ENCODE measurements at places on chromosomes 11 and 22.

DNA sequence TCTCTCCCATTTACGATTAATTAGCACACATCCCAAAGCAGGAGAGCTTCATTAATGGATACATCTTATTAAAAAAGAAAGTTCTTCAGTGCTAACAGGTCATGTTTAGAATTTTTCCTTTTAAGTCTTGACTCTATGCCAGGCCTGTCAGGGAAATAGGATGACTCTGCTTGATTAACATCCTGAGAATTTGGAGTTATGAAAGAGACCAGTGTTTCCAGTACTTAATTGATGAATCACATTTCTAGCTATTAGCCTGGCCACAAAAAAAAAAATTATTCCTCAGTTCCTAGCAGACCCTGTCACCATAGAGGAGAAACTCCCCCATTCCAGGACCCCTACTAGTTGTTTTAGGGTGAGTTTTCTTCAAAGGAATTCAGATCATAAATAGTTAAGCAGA lies 23.6 kb upstream of the ME3 start:
- no peak for DNase-seq

GRCh38 chr11:118565051-118565450 lies 680 bp downstream of the IFT46 start:
- no peak for DNase-seq

GRCh38 chr11:67372321-67372992 lies 941 bp downstream of the CLCF1 start:
- DNase-seq: no peak

DNA sequence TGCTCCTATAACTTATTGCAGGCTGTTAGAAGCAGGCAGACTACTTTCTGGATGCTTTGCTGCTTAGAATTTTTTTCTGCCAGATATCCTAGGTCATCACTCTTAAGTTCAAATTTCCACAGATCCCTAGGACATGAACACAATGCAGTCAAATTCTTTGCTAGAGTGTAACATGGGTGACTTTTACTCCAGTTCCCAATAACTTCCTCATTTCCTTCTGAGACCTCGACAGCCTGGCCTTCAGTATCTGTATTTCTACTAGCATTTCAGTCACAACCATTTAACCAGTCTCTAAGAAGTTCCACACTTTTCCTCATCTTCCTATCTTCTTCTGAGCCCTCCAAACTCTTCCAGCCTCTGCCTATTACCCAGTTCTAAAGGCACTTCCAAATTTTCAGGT lies 60.4 kb upstream of the ZBED5 start:
- no peak for DNase-seq

- DNase-seq: no peak
Measured at GRCh38 chr11:116107229-116107628, 603.0 kb upstream of the CADM1 start.

- no peak for DNase-seq
Measured at GRCh38 chr11:128901653-128902514, 10.7 kb downstream of the KCNJ5 start.

DNA sequence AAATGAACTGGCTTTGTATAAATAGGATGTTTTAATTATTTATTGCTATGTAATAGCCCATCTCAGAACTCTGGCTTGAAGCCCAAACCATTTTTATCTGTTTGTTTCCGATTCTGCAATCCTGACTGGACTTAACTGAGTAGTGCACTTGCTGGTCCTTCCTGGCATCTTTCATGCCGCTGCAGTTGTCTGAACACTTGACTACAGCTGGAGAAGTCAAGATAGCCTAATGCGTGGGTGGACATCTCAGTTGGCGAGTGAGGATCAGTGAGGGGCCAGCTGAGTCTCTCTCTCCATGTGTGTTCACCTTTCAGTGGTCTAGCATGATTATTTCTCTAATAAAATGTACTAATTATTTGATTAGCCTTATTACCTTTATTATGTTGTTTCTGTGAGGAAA lies 105.8 kb downstream of the PRMT3 start:
- DNase-seq: no peak

GRCh38 chr11:78851878-78852586 lies 277.4 kb upstream of the NARS2 start:
- DNase-seq: no peak

GRCh38 chr11:17747131-17747955 lies 12.8 kb downstream of the KCNC1 start:
- no peak for DNase-seq

DNA sequence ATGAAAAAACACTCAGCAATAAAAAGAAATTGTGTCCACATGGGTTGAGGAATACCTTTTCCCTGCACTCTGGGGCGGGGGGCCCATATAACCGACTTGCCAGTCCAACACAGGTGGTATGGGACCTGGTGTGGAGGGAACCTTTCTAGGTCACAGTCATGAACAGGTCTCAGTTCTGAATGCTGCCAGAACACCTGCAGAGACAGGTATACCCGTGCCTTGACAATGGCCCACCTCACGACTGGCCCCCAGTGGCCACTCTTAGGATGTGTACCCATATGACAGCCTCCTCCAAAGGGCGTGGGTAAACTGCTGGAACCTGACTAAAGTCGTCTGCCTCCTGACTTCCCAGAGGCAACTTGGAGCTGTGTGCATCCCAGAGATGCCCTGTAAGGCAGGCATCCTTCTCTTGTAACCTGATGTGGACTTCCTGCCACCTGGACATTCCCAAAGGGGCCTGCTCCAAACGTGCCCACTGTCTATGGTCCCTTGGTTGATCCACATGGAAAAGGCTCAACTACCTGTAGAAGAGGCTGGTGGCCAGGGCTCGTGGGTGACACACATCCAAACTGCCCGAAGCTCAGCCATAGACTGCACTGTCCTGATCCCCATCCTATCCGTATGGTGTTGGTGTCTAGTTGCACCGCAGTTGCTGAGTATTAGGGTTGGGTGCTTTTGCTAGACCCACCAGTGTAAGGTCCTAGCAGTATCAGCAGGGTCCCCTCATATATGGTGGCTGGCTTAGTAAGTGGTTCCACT lies 859.3 kb downstream of the BRD1 start:
- no peak for DNase-seq

DNA sequence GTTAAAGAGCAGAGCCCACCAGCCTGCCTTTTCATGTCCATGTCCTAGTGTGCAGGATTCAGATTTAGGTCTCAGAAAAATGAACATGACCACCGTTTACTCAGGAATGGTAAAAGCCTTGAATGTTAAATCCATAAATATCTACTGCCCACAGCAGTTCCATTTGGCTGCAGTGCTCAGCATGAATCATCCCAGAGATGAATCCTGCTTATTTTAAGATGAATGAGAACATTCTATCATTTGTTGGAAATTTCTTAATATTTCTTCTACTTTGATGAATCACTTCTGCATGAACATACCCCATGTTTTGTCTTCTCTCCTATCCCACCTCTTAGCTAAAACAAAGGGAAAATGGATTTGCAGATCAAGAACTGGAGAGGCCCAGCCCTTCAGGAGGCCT lies 47.5 kb upstream of the AQP11 start:
- no peak for DNase-seq

- no peak for DNase-seq
Measured at GRCh38 chr22:38383417-38383816, 66.2 kb upstream of the CSNK1E start.

- DNase-seq: no peak
Measured at GRCh38 chr11:102534261-102534872, 3.8 kb upstream of the MMP7 start.

DNA sequence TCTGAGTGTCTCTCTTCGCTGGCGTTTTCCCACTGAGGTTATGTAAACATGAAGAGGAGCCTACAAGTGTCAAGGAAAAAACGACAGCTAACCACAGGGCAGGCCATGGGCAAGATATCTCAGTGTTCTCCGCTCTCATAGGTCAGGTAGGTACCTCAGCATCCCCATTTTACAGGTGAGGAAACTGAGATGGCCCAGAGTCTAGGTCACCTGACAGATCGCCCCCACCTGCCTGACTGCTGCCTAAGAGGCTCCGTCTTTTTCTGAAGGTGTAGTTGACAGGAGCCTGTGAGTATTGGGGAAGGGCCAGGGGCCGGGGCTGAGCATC lies 847 bp upstream of the NDUFA6 start:
- no peak for DNase-seq

DNA sequence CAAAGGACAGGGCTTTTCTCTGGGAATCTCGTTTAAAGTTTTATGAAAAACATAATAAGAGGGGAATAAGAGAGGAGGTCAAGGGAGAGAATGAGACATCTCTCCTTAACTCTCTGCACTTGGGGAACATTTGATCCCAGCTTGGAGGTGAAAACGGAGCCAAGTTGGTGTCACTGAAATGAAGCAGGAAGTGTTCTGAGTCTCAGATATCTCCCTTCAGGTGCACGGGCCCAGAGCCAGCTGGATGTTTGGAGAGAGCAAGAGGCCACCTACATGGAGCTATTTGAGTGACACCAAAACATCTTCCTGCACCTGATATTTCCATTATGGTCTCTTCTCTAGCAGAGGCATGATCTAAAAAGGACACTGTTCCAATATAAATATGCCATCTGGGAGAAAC lies 85.7 kb downstream of the BLID start:
- DNase-seq: no peak

DNA sequence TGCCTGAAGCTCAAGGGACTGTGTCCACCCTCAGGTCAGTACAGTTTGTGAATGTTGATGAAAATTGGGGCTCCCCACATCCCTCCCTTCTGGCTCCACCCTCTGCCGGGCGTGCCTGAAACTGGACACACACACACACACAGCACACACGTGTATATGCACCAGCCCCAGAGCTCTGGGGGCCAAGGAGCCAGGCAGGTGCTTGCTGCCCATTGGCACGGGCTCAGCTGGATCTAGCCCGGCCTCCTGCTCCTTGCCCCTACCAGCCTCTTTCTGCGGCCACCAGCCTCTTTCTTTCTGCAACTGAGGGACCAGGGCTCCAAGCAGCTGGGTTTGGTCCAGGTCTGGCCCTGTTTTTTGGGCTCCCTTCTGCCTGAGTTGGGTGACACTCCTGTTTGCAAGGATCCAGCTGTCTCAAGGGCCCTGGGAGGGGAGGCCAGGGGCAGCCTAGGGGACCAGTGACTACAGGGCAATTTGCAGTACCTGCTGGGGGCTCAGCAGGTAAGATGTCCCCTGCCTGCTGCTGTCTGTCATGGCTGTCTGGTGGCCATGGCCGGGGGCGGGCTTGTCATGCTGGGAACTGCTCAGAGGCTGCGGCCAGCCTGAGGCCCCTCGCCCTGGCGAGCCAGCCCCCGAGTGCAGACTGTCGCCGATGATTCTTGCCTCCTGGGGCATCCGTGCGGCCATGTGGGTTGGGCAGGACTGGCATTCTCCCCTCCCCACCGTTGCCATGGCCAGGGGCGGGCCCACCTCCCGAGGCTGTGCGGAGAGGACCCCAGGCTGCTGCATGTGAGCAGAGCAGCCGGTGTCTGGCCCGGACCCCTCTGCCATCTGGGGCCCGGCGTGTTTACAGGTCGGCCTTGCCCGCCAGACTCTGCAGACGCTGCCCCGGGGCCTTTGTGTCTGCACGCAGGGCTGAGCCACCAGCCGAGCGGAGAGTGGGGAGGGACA lies 51.5 kb upstream of the PPARA start:
- no peak for DNase-seq

DNA sequence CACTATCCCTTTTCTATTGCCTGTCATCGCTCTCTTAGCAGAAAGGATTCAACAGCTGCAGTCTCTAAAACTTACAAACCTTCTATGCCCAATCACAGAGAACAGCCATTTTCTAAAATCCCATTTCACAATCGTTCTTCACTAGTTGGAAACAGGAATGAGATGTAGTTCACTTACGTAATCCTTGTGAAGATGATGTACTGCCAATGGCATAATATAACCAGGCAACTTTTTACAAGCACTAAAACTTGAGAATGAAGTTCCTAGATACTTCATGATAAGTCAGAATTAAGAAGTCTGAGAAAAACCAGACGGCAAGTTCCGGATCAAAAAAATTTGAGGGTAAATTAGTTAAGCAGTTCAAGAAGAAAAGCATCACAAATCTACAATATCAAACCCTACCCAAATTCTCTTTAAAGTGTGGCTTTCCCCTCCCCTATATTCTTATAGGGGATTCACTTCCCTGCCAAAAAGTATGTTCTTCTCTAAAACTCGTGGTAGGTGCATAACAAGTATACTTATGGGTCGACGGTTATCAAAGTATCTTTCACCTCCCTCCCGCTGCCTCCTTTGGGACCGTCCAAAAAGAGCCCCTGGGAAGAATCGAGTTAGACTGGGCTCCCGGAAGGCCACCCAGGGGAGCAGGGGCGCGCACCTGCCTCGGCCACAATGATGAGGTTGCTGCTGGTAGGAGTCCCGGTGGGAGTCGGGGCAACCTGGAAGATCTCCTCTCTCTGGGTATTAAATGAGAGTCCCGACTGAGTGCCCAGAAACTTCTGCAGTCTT lies 666 bp downstream of the MSANTD4 start:
- no peak for DNase-seq

DNA sequence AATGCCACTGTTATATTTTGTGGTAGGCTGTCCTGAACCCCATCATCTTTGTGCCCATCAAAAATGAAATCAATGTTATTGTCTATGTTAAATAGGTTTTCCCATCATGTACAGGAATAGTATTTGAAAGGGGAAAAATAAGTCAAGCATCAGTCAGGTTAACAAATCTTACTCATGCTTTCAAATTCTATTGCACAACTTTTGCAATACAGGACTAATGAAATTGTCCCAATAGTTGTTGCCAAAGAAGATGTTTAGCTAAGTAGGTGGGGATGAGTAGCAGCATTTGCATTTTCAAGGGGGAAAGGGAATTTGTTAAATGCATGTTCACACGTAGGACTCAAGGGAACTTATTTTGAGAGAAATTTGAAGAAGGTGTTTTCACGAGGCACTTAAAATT lies 962.1 kb downstream of the JRKL start:
- no peak for DNase-seq

DNA sequence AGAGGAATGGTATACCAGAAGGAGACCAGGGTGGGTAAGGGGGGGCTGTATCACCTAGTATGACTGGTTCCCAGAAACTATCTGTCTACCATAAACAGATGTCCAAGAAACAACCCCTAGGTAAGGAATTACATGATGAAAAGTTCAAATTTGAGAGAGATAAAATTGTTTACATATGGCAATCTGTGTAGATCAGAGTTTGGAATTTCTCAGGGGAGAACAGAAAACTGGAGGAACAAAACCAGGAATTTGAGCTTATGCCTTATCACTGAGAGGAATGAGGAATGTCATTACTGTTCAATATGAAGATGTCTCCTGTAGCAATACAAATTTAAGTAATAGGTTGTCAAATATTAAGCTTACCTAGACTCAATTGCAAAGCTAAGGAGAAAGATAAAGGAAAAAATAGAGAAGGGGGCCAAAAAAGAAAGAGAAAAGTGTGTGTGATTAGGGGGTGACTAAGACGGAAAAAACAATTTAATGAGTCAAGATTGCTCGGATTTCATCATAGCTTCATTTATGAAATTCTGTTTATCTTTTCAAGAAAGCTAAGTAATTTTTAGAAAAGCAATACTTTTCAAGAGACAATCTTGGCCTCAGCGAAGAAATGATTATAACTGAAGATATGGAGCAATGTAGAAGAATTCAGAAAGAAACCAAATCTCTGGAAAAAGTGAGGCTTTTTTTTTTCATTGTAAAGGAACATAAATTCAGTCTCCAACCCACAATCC lies 117.8 kb downstream of the APOL5 start:
- no peak for DNase-seq

- no peak for DNase-seq
Measured at GRCh38 chr11:66121466-66121865, 51.4 kb downstream of the PACS1 start.

- DNase-seq: no peak
Measured at GRCh38 chr22:35496768-35497312, 43.8 kb upstream of the RASD2 start.

Measured in activated naive CD8-positive, alpha-beta T cell treated with anti-CD3 and anti-CD28 coated beads, Interleukin-2, amount 50 U/mL, for 16 hours (primary cell).